ENCODE measurements at places on chromosomes 2 and 18.

GRCh38 chr2:97781981-97782380 lies 68.6 kb downstream of the ZAP70 start:
- DNase-seq = no peak

GRCh38 chr2:73085691-73086090 lies 14.2 kb upstream of the SFXN5 start:
- peak; percentile 86 for DNase-seq

- DNase-seq = no peak
These were observed 221.5 kb downstream of the ANKRD30B start for GRCh38 chr18:14969500-14969899.

GRCh38 chr2:64453770-64454385 lies at the start of gene LGALSL:
Gene LGALSL, plus strand, starts transcription at chr2:64454162. Its CDS starts 384 bp downstream, at chr2:64454546.
- peak; percentile 76 for DNase-seq

GRCh38 chr2:218981390-218981880 lies 3.5 kb downstream of the FEV start:
- DNase-seq = peak; percentile 44

DNA sequence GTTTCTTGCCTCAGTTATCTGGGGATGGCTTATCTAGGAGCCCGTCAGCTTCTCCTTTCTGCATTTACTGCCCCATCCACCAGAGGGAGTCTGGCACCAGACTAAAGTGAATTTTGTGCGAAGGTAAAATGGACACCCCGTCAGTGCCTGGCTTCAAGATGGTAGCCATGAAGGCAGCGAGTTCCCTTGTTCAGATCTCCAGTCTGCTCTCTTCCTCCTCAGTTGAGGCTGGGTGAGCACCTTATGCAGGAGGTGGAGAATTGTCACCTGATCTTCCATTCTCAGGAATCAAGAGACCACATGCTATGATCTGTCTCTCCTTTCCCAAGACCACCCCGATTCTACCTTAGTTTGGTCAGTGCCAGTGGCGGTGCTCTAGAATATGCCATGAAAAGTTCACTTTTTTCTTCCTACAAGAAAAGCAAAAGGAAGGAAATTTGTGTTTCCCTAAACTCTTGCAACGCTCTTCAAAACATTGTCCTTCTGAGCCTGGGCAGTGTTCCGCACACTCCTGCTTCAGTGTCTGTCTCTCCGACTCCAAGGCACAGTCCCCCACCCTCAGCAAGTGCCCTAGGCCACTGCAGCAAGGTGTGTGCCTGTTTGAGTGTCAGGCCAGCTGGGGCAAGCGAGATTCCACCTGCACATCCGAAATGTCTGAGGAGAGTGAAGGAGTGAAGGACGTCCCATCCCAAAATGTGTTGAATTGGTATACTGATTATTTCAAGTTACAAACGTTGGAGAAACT lies 168.6 kb downstream of the SS18 start:
- peak; percentile 59 for DNase-seq

DNA sequence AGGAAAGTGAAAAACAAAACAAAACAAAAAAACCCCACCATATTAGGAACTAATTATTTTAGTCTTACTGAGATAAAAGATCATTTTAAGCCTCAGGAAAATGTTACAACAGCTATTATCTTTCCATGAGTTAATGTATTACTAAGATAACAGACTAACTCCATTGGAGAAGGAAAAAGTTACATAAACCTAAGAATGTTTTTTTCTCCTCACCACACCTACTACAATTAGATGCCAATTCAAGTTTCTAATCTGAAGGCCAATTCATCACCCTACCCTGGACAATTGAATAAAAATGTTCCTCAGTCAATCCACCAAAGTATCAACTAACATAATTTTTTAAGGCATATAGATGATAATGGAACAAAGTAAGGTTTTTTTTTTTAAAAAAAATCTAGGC lies 10.2 kb upstream of the GFPT1 start:
- no peak for DNase-seq

DNA sequence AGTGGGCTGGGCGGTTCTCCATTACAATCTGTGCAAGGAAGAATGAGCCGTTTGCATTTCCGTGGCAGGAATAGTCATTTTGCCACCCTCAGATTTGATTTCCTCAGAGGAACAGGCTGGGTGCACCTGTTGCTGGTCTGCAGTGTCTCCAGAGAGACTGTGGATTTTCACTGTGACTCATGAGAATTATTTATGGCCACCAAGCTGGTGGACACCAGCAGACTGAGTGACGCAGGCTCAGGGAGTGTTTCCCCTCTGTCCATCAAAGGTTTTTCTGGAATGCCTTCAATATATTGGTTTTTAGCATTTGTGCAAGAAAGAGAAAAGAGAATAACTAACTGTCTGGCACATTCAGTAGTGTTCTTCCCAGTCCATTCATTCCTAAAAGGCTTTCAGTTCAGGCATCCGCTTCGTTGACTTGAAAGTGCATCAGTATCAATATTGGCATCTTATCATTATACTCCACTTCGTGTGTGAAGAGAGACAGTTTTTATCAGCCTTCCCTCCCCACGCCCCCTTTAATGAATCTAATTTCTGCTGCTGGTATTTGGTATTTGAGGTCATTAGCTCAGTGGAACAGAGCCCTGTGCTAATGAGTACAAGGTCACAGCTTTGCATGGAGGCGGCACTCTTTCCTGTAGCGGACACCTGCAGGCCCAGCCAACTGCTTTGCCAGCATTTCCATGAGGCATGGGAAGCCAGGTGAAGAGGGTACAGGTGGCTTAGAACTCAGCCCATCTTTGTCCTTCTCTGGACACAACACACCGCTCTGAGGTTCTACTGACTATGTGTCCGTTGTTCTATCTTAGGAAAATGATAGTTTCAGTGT lies 39.9 kb downstream of the PRKCE start:
- DNase-seq = no peak

- DNase-seq = no peak
These were observed 80.9 kb downstream of the TSHZ1 start for GRCh38 chr18:75291460-75291859.

All from common myeloid progenitor, CD34-positive (primary cell).